ENCODE measurements at places on chromosomes 2 and 18. TPM values are rescaled to one million over a fixed set of nuclear protein-coding genes. Genes with fewer than 3 reads are reported as not detected.

- DNase-seq = no peak
Observed at GRCh38 chr2:219998107-219998506, 370.7 kb downstream of the SLC4A3 start.

- DNase-seq = no peak
Observed at GRCh38 chr2:155372969-155373368, 674.5 kb downstream of the KCNJ3 start.

Gene KIAA2012
- not detected for total RNA-seq

Gene WNT6
- total RNA-seq = not detected

DNA sequence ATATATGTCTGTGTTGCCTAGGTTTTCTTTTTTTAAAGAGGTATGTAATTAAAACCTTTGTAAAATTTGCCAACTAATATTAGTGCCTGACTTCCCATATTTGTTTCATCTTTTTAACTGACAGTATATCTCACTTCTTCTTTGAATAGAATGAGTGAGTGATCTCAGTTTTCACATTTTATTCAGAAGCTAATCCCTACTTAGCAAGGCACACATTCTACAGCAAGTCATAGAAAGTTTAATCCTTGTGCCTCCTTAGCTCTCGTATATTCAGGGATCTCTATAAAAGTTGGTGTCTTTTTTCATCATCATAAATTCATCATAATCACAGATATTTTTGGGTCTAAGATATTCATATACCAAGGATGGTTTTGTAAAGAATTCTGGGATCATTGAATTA lies 66.6 kb downstream of the RIF1 start:
- DNase-seq = no peak

Gene CHST9
- total RNA-seq = not detected

Gene SMYD1
- not detected for total RNA-seq

DNA sequence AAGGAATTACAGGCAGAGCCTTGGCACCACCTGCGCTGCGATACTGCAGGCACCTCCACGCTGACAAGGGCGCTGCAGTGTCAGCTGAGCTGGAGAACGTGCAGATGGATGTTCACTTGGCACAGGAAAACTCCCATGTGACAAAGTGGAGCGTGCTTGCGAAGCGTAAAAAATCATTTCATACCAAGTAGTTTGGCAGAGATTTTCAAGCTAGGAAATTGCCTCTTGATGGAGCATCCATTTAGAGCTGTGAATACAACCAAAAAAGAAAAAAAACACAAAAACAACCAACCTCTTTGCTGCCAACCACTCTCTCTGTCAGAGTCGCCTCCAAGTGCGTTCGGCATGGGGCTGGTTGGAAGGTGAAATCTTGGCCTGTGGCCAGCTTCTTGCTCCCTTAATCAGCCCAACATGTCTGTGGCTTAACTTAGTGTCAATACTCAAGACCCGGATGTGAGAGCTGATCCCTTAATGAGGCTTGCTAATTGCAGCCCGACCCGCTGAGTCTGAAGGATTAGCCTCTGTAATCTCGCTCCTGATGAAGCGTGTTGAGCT lies 38.1 kb downstream of the ACOXL start:
- DNase-seq = no peak

- DNase-seq = no peak
Observed at GRCh38 chr2:174777347-174778084, 13.2 kb upstream of the CHRNA1 start.

DNA sequence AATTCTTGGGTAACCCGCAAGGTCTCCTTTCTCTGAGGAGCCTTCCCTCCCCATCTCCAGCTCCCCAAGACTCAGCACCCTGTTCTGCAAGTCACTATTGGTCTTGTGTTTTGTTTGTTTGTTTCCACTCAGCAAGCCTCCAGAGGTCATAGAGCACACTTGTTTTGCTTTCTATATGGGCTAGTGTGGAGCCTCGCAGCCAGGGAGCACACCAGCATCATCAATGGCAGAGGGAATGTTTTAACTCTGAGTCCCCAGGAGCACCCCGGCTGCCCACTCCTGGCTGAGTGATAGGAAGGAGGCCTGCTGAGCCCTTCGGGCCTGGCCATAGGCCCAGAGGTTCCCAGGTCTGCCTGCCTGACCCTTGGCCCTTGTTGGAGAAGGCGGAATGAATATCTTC lies 36.6 kb downstream of the GLI2 start:
- no peak for DNase-seq

Gene ASTL
- total RNA-seq = not detected

GRCh38 chr2:65061146-65061909 lies 5.1 kb downstream of the CEP68 start:
- DNase-seq = no peak

Gene ANKRD30B
- 0.70 TPM for total RNA-seq

Gene TMEM150A
- total RNA-seq = 25.2 TPM

Gene DSC3
- total RNA-seq = 2.0 TPM

DNA sequence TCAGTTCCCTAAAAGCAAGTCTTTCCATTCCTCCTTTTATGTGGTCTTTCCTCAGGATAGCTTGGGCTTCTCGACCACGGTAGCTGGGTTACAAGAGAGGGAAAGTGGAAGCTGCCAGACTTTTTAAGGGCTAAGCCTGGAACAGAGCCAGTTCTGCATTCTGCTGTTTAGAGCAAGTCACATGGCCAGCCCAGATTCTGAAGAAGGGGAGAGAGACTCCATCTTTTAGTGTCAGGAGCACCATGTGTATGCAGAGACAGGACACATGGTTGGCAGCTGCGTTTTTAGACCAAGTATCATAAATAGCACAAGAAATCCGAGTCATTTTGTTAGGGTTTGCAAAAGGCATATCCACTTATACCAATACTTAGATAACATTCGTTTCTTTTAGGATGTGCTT lies 4.7 kb downstream of the HMSD start:
- DNase-seq = no peak

DNA sequence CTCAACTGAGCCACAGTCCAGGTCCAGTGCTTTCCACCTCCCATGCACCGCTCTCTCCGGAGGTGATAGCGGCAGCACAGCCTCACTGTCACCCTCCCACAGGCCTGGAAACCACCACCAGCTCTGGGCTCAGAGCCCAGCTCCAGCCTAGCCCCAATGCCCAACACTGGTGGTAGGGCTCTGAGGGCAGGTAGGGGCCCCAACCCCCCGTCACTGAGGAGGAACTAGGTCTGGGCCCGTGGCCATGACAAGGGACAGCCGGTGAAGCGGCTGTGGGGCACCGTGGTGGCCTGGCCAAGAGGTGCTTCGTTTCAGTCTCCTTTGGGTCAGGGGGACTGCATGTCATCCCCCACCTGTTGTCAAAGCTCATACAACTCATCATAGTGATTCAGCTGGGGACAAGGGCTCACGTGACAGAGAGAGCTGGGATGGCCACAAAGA lies 5.5 kb upstream of the TMEM214 start:
- DNase-seq = no peak

DNA sequence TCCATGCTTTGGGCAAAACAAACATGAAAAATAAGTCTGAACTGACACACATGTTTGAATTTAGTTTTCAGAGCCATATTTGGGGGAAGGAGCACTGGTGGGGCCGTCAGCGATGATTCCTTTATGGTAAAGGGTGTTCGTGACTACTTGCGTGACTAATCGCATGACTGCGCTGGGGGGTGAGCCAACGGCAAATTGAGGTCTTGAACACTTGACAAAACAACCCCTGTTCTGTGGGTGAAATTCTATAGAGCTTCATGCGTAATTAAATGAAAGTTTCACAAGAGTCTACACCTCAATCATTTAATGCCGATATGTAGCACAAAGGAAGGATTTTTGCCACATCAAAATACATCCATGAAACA lies 127.5 kb upstream of the CYP1B1 start:
- DNase-seq = no peak

DNA sequence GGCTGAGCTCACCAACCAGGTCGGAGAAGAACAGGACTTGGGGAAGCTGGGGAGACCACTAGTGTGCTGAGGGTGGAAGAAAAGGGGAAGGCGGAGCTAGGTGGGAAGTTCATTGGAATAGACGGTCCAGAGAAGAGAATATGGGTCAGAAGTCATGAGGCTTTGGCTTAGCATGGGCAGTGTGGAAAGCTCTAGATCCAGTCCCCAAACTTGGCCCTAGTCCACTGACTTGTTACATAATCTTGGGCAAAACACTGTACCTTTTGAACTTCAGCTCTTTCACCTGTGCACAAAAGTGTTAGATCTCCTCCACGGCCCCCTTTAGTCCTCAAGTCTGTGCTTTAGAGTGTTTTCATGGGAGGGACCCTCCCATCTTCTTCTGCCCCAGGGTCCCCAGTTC lies 10.7 kb downstream of the GCKR start:
- no peak for DNase-seq

DNA sequence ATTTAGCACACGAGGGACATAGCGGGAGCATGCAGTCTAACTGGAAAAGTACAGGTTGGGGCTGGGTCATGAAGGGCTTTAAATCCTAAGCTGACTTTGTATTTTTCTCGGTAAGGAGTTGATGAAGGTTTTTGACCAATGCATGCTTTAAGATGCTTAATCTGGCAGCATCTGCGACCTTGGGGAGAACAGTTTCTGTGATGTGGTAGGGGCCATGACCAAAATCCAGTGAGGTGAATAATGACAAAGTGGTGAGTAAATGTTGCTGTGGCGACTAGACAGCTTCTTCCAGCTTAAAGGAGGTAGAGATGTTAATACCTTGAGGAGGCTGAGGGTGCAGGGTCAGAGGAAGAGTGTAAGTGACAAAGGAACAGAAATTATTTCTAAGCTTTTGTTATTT lies 174.6 kb upstream of the ALPP start:
- no peak for DNase-seq

DNA sequence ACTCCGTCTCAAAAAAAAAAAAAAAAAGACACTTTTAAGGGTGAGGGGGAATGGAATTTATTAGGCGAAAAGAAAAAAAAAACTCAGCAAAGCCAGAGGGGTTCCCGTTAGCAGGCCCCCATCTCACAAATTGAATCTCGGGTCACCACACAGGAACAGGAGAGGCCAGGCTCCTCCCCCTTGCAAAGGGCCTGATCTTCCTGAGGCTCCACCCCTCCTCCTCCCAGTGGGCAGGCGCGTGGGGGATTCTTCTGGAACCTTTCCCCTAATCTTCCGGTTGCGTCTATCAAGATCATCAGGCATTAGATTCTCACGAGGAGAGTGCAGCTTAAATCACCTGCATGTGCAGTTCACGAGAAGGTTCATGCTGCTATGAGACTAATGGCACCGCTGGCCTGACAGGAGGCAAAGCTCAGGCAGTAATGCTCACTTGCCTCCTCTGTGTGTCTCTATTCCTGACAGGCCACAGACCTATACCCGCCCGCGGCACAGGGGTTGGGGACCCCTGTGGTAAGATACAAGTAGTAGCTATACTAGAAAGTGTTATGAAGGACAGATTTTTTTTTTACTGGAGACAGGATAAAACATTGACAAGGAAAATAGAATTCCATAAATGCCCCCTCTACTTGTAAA lies 45.8 kb downstream of the TAF4B start:
- no peak for DNase-seq

Gene TUBB6
- total RNA-seq = 961 TPM

DNA sequence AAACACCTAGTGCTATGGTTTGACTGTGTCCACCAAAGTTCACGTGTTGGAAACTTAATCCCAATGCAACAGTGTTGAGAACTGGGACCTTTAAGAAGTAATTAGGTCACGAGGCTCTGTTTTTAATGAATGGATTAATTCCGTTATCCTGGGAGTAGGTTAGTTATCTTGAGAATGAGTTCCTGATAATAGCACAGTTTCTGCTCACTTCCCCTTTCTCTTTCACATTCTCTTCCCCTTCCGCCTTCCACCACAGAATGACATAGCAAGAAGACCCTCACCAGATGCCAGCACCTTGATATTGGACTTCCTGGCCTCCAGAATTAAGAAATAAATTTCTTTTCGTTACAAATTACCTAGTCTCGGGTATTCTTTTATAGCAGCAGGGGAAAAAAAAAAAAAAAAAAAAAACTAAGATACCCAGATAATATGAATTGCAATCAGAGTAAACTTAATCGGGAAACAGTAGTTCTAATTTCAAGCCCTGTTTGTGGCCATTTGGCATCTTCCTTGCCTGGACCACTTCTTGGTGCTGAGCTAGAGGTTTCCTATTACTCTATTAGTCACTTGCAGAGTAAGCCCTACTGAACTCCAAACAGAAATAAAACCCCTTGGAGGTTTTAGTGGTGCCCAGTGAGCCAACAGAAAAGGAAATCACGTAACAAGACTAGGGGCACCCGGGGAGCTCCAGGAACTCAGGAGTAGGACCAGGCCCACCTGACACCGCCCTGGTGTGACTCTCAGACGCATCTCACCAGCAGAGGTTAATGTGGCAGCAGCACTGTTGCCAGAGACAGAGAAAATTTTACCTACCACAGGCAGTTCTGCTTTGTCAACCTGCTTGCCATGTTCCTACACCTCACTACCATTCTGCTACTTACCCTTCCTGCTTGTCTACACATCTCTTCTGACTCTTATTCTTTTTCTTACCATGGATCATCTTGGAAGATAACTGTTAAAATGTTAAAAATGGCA lies 147.6 kb upstream of the CAB39 start:
- no peak for DNase-seq

Gene ARHGEF4
- 0.24 TPM for total RNA-seq

DNA sequence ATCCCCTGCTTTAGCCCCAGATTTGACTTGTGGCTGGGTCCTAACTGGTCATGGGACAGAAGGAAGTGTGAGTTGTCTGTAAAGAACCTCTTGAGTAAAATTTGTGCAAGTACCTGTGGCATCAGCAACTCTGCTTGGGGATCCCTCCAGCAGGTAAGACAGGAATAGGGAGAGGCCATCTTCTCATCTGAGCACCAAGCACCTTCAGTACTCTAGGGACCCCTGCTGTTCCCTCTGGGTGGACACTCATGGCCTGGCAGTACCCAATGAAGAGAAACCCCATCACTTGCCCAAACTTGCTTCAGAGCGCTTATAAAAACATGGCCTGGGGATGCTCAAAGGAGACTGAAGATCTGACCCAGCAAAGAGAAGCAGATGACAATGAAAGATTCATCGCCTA lies 297.8 kb downstream of the SP3 start:
- no peak for DNase-seq

Gene FAM228A
- total RNA-seq = not detected

DNA sequence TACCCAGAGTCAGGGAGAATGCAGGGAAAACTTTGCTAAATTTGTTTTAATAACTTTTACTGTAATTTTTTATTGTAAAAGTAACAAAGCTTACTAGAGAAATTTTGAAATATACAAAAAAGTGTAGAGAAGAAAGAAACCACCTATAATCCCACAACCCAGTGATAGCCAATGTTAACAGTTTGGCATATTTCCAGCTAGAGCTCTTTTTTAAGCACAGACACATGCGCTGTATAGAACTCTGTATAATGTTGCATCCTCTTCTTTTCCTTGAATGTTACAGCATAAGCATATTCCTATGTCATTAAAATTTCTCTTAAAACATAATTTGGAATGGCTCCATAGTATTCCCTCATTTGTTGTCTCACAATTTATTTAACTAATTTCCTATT lies 37.4 kb upstream of the EPAS1 start:
- no peak for DNase-seq

Measured in glomerular endothelial cell (primary cell).